ENCODE measurements at places on chromosomes 5 and 9.
A peak's percentile ranks its signal among the peaks of the same experiment; 100 is the strongest.

DNA sequence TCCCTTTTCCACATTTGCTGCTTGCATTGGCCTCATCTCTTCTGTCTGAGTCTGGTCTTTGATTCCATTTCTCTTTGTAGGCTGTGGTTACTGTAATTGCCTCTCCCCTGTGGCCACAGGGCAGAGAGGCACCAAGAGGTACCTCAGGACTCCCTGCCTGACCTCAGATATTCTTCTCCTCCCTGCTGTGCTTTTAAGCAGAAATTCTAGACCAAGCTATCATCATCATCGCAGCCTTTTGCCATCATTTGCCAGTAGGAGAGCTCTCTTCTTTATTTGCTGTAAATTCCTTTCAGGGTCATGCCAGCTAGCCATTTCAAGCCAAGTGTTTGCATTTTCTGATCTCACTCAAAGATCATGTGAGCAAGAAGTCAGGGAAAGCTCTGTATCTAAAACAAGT, 369.6 kb downstream of the ICE1 start:
- no peak for DNase-seq

- DNase-seq: no peak
Measured at GRCh38 chr5:91077623-91078022, 305.5 kb downstream of the ARRDC3 start.

- DNase-seq: no peak
Measured at GRCh38 chr5:132103969-132104391, 30.4 kb downstream of the CSF2 start.

- DNase-seq: no peak
Measured at GRCh38 chr5:175735701-175736100, 77.8 kb downstream of the HRH2 start.

DNA sequence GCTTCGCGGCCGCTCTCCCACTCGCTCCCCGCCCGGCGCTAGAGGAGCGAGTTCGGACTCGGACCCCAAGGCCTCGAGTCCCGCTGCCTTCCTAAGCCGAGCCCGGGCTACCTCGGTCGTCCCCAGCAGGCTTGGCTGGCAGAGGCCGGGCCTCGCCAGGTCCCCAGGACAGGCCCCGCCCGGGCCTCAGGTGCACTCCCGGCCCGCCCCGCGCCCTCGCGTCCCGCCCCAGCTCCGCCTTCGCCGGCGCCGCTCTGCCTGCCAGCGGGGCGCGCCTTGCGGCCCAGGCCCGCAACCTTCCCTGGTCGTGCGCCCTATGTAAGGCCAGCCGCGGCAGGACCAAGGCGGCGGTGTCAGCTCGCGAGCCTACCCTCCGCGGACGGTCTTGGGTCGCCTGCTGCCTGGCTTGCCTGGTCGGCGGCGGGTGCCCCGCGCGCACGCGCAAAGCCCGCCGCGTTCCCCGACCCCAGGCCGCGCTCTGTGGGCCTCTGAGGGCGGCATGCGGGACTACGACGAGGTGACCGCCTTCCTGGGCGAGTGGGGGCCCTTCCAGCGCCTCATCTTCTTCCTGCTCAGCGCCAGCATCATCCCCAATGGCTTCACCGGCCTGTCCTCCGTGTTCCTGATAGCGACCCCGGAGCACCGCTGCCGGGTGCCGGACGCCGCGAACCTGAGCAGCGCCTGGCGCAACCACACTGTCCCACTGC, at the start of gene SLC22A5:
Gene SLC22A5 (plus strand): TSS at position 237 of the 707 bp plus-strand sequence. CDS start 263 bp downstream, at position 500.
- no peak for DNase-seq

DNA sequence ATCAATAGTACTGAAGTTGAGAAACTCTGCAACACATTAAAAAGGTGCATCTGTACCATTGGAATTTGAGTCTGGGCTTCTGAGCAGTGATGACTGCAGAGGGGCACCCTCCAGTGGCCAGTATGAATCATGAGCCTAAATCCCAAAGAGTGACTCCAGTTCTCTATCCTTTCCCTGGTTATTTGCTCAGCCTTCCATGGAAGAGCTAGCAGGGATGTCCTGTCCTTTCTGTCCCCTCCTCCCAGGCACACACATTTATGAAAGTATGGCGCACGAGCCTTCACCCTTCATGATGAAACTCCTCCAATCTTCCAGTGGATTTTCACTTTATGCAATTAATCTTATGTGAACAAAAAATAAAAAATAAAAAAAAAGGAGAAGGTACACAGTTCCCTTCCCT, 81.0 kb downstream of the ESM1 start:
- DNase-seq: no peak

GRCh38 chr9:115673599-115673998, 480.0 kb upstream of the PAPPA start:
- DNase-seq: no peak

- no peak for DNase-seq
Measured at GRCh38 chr5:142056816-142057696, 44.2 kb upstream of the GNPDA1 start.

GRCh38 chr5:180491496-180491895, 2.7 kb upstream of the CNOT6 start:
- DNase-seq: no peak

- DNase-seq: no peak
Measured at GRCh38 chr5:147332658-147333057, 97.8 kb downstream of the STK32A start.

GRCh38 chr5:35668319-35668718, 50.7 kb downstream of the SPEF2 start:
- no peak for DNase-seq

- no peak for DNase-seq
Measured at GRCh38 chr5:91025449-91025848, 357.7 kb downstream of the ARRDC3 start.

- DNase-seq: no peak
Measured at GRCh38 chr5:85441156-85441555, 1056.5 kb upstream of the EDIL3 start.

DNA sequence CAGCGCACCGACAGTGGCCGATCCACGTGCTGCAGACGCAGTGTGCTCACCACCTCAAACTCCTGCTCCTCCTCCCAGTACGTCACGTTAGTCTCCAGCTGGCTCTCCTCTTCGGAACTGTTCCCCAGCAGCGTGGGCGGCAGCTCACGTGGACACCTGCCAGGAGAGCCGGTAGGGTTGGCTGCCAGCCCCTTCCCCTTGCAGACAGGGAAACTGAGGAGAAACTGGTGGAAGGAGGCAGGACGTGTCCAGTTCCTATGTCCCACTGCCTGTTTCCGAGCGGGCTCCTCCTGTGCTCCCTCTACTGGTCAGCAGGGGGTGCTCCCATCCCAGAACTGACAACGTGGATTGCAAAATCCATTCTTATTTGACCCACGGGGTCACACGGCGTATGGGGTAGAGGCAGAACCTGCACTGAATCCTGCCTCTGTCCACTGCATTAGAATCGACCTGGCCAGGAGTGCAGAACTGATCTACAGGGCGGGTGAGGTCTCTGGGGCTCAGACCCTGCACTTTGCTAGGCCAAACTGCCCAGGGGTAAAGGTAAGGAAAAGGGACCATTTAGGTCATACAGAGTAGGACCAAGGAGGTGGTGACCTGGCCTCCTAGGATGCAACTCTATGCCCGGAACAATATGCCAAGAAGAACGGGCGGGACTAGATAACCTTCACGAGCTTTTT, 25.7 kb downstream of the PDGFRB start:
- DNase-seq: no peak

DNA sequence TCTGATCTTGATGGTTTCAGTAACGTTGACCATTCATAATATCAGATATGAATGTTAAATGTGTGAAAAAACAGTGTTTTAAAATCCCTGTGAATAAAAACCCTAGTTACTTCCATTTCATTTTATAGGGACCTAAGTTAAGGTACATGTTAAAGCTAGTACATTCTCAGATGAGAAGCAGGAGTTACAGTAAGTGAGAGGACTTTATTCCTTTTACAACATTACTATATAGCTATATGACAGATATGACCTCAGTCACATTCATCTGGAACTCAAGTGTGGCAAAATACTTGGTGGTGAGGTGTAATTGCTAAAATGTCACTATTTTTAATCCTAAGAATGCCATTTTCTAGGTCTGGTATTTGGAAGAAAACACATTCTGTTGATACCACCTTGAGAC, 96.4 kb downstream of the OXCT1 start:
- DNase-seq: no peak

GRCh38 chr9:78033870-78034269, 2.3 kb upstream of the GNAQ start:
- DNase-seq: no peak

- no peak for DNase-seq
Measured at GRCh38 chr5:115850744-115851416, 9.1 kb downstream of the AP3S1 start.

GRCh38 chr5:131633830-131634229, 1.2 kb downstream of the RAPGEF6 start:
- DNase-seq: no peak

DNA sequence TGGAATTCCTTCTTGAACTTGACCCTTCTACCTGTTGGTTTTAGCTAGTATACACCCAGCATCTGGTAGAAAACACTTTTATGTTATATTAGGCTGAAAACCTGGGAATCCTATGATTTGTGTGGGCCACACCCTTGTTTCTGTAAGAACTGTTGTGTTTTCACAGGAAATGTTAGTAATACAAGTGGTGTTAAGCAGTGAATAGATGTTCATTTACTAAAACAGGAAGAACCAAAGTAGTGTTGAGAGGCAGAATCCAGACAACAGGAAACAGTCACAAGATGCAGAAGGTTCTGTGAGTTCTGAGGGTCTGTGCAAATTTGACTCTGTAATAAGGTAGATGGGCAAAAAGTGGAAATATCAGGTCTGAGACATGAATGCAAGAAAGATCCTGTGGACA, 73.0 kb upstream of the RAI14 start:
- no peak for DNase-seq

DNA sequence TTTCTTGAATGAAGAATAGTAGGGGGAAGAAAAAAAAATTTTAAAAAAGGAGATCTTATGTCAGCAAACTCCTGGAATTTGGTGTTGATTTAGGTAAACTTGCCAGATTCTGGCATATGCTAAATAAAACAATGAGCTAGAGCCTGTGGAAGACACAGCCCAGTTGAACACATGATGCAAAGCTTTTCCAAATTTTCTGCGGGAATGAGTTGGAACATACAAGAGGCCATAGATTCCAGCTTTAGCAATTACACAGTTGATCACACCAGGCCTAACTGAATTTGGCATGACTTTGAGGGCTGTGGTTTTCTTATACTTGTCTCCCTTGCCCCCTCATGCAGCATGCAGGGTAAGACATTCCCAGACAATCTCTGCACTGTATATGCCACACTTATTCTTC, 297.0 kb downstream of the SH3GL2 start:
- DNase-seq: no peak

GRCh38 chr9:128626181-128626580, 30.5 kb downstream of the DYNC2I2 start:
- DNase-seq: no peak

DNA sequence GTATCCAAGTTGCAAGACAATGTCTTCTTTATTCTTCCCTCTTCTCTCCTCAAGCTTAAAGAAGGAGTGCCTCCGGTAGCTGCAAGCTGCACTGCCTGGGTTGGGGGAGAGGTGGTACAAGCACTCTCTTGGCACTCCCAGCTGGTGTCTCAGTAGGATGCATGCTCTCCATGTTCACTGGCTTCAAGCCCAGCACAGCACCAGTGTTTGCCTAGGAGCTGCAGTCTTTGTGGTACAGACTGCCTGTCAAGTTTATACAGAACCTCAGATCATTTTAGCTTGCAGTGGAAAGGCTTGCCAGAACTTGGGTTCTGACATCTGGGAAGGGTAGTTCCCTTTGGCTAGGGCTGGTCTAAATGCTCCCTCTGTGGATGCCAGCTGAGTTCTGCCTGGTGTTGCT, 505.6 kb downstream of the MAN2A1 start:
- DNase-seq: no peak

GRCh38 chr9:131179561-131180219, 54.3 kb downstream of the NUP214 start:
- no peak for DNase-seq

GRCh38 chr5:161372682-161373344, 173.7 kb downstream of the GABRB2 start:
- no peak for DNase-seq

DNA sequence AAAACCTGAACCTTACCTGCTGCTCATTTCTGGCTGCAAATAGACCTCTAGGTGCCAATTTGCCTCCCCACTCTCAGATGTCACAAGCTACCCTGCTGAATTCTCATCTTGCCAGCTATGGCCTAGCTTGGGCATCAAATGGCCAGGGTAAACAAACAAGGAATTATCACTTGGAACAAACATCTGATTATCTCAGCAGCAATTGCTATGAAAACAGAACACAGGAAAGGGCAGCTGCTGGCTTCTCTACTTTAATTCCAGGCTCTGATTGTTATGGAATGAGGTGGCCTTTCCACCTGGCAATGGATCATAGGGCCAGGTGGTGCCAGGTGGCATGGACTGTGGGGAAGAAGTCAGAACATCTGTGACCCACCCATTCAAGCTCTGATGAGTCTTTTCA, 505.1 kb downstream of the TLR4 start:
- DNase-seq: no peak

- DNase-seq: no peak
Measured at GRCh38 chr9:136584934-136585333, 39.1 kb upstream of the NOTCH1 start.

DNA sequence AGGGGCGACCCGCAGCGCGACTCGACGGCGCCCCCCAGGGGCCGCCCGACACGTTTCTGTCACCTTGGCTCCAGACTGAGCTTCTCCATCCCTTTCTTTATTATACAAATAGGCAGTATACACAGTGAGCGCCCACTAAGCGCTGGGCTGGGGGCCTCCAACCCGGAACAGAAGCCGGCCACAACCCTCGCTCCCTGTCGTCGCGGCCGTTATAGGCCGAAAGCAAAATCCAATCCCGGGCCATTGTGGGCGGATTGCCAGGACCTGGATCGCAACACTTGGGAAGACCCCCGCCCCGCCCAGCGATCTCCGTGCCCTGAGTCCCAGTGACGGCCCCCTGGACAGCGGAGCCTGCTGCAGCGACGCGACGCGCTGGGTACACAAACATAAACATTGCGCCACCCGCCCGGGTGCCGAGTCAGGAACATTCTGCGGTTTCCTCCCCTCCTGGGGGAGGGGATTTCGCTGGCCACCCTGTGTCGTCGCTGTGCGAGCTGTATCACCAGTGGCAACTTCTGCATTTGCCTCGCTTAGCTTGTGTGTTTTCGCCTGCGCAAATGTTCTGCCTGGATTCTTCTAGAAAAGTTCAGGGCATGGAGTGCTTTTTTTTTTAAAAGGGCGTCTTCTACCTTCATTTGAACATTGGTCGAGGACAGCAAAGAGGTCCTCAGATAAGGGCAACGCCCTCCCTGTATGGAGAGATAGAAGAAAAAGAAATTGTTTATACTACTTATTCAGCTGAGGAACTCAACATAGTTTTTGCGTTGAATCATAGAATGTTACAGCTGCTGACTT, 1.3 kb upstream of the DUSP1 start:
- DNase-seq: peak; percentile 71

DNA sequence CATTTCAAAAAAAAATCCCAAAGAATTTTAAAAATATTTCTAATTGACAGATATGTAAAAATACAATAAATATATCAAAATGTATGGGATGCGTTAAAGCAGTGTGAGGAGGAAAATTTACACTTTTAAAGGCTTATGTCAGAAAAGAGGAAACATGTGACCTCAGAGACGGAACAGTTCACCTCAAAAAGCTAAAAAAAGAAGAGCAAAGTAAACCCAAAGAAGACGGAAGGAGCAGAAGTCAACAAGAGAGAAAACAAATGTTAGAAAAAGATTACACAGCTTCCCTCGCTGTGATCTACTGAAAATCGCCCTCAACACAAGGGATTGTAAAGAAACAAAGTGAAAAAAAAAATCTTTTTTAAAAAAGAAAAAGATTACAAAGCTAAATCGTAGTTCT, 186.9 kb downstream of the AUH start:
- no peak for DNase-seq

GRCh38 chr5:158382473-158382872, 523.5 kb upstream of the CLINT1 start:
- peak; percentile 4 for DNase-seq
